Suprapubic skin (tissue), 4 donors: ENCODE measurements at places on chromosomes 7 and 10.

GRCh38 chr10:68099736-68100135 lies 9.6 kb upstream of the MYPN start:
- no peak for DNase-seq

GRCh38 chr10:12606461-12606860 lies 257.1 kb downstream of the CAMK1D start:
- DNase-seq, result no peak

DNA sequence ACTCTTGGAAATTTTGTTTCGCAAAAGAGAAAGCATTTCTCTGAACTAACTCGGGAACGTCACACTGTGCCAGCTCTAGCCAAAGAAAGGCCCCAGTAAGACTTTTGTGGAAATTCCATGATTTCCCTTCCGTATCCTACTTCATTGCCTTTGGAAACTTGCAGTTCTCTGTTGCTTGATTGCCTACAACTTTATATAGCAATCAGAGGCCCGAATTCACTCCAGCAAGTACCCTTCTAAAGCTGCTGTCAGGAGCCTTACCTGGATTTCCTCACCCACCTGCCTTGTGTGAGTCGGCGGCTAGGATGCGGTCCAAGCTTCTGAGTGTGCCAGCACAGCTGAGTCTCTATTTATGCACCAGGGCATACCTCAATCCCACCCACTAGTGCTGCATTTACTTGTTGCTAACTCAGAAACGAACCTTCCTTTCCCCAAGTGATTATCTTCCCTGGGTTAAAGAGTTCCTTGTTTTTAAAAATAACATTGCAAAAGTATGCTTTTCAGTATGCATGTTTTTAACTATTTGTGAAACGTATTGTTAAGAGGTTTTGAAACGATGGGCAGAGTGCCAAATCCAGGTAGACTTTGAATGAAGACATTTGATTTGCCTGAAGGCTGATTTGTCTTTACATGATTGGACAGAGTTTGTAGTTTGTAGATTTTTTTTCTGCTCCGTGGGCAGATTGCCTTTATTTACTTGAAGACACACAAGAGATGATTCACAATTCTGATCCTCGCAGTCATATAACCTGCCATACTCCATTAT lies at the start of gene AGR2:
Gene AGR2, minus strand, starts transcription at position 326 of the 766 bp plus-strand sequence. CDS start 3,203 bp downstream, outside the sequence.
- no peak for DNase-seq

DNA sequence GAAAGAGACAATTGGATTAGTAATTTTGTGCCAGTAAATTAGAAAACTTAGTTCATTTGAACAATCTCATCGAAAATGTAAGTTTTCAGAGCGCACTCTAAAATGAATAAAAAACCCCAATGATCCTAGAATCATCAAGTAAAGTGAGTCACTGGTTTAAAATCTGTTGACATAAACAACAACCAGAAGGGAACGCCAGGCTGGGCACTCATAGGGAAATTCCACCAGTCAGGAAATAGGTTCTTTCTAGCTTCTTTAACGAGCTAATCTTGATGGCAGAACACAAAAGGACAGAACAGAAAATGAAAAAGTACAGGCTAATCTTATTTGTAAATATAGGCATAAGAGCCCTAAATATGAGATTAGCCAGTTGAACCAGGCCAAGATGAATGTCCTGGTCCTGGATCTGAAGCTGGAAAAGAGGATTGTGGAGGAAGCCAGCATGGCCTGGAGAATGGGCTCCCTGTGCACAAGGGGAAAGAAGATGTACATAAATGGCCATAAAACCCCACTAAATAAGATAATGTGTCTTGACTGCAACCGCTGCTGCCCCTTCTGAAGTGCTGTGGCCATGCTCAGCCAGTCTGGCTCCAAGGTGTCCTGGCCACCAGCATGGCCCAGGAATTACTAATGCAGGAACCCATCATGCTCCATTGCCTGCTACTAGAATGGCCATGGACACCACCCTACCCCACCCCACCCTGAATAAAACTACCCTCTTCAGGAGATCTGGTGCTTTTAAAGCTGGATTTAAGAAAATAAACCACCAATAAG lies 114.0 kb downstream of the WDFY4 start:
- DNase-seq, result no peak

GRCh38 chr7:81674431-81674830 lies 95.4 kb downstream of the HGF start:
- DNase-seq, result no peak

- peak; percentile 58 for DNase-seq
Observed at GRCh38 chr10:69953851-69954250, 98.8 kb upstream of the MACROH2A2 start.

- no peak for DNase-seq
Observed at GRCh38 chr10:33087152-33087551, 129.1 kb upstream of the ITGB1 start.

- DNase-seq, result no peak
Observed at GRCh38 chr10:89793649-89794254, 92.4 kb downstream of the KIF20B start.

GRCh38 chr10:104931612-104932134 lies 290.6 kb downstream of the SORCS3 start:
- no peak for DNase-seq

DNA sequence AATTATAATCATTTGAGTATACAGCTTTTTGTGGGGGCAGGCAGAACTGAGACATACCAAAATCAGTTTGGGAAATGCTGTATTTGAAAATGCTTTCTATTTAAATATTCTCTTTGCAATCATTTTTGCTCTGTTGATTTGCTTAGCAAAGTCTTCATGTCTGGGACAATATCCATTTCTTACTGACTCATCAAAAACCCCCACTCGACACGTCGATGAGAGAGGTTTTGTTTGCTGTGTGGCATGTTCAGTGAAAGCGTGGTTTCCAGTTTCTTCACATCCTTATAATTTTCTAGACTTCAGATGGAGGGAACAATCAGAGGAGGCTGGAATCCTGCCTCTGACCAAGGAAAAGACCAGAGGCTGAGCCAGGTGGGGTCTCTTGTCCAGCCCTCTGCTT lies 28.9 kb downstream of the HTRA1 start:
- DNase-seq, result no peak

- DNase-seq, result no peak
Observed at GRCh38 chr7:70183278-70183677, 585.0 kb downstream of the AUTS2 start.

GRCh38 chr10:122227754-122228153 lies 43.3 kb upstream of the BTBD16 start:
- no peak for DNase-seq

DNA sequence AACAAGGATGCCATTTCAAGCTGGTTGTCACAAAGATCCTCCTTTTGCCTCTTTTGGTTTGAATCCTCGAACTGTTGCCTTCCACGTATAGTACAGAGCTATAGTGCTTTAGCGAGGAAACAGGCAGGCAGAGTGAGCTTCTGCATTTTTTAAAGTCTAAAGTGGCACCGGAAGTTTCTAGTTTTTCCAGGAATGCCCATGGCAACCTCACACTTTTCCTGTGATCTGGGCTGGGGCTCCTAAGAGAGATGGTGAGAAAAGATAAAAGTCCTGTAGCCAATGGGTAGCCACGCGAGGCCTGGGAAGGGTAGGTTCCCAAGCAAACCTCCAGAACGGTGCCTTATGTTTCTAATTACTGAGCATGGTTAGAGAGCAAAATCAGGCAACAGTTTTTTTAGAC lies 76.7 kb downstream of the CALD1 start:
- no peak for DNase-seq

DNA sequence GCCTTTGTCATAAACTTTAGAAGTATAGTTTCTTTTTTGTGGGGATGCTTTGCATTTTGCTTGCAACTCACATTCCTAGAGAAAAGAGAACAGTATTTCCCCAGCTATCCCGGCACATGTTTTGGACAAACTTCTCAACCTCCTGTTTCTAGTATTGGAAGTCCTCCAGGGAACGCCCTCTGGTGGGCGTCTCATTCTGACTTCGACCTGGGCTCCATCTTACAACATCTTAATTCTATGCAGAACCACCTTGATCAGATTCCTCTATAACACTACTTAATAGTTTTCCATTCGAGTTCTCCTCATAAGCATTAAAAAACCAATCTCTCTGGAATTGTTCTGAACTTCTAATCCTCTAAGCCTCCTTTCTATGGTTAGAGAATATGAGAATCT lies 139.5 kb upstream of the FZD8 start:
- DNase-seq, result no peak

GRCh38 chr7:127383123-127383835 lies 9.2 kb downstream of the ZNF800 start:
- DNase-seq, result no peak

- DNase-seq, result no peak
Observed at GRCh38 chr7:101163279-101164070, 1.9 kb downstream of the VGF start.

GRCh38 chr7:131108212-131108940 lies 219.3 kb upstream of the MKLN1 start:
- DNase-seq, result no peak

DNA sequence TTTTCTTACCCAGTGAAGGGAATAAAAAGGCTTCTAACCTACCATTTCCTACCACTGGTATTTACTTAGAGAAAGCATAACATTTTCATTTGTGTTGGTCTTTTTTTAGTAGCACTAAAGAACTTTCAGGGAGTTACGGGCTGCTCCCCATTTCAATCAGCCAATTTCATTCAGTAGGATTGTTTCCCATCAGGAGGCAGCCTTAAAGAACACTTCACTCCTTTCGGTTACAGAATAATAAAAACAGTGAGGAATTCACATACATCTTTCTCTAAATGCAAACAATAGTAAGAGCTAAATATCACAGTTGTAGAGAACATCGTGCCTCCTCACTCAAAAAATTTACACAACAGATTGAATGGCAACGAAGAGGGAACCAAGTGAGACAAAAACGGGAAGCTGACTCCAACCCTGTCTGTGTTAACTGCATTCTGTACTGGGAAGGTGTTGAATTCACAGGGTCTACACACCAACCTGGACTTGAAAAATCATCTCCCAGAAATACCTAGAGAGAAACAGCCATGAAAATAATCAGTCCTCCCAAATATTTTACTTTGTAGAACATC lies 55.5 kb upstream of the ABLIM1 start:
- no peak for DNase-seq

DNA sequence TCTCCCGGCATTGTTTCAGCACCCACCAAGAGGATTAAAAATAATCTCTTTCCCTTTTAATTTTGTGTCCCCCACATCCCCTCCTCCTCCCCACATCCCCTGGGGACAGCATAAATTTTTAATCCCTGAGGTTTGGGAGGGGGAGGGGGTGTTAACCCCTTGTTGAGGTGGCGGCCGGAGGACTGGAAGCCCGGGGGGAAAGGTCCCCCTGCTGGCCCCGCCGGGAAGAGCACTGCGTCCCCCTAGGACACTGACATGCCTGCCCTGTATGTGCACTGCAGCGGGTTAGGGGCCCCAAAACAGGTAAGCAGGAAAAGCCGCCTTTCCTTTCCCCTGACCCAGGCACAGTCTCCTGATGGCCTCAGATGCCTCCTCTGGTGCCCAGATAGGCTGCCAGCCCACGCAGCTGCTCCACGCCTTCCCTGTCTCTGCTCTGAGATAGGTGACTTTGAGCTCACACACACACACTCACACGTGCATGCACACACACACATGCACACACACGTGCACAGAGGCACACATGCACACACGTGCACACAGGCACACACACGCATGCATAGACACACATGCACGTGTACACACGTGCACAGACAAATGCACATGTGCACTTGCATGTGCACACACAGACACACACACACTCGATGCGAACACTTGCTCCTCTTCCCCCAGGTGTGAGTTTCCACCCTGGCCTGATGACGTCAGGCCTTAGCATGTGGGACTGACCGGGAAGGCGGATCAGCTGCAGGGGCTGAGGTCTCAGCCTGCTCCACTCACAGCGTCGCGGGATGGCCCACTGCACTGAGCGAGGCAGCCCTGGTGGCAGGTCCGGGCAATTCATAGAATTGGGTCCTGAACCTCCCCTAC lies 12.3 kb downstream of the CNPY1 start:
- no peak for DNase-seq

- no peak for DNase-seq
Observed at GRCh38 chr10:70480239-70480861, 1.8 kb downstream of the PALD1 start.

- DNase-seq, result no peak
Observed at GRCh38 chr7:85535974-85536729, 349.3 kb upstream of the SEMA3D start.

DNA sequence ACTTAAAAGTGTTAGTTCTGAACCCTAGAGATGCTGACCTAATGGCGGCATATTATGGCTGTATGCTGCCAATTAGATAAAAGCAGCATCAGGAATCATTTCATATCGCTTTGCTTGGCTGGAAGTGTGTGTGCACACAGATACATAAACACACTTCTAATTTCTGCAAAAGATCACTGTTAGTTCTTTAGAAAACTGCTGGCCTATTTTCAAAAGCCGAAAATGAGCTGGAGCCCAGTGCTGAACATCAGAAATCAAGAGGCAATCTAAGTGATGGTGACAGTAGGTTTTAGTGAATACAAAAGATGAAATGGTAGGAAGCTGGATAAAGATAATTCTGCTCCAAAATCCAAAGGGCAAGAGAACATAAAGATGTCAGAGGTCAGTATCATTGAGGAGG lies 745.8 kb upstream of the LRRTM3 start:
- no peak for DNase-seq

DNA sequence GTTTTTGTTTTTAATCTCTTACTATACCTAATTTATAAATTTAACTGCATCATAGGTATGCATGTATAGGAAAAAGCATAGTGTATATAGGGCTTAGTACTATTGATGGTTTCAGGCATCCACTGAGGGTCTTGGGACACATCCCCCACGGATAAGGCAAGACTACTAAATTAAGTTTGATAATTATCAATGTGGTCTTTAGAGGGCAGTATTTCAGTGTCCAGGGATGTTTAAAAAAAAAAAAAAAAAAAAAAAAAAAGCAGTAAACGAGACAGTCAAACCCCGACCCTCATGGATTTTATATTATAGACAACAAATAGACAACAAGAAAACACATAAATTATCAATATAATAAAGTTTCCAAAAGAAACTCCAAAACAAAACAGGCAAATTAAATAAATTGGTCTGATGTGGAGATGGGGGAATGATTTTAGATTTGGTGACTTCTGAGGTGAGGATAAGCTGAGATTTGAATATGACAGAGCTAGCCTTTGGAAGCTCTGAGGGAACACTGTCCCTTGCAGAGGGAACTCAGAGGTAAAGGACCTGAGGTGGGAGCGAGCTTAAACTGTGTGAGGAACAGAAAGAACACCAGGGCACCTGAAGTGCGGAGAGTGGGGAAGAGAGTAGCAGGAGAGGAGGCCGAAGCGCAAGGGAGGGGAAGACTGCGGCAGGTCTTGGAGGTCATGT lies 14.8 kb downstream of the ACSM6 start:
- no peak for DNase-seq

- no peak for DNase-seq
Observed at GRCh38 chr7:37424995-37425394, 23.7 kb downstream of the ELMO1 start.
